ENCODE measurements at places on chromosomes 5 and 9.

- peak; percentile 42 for DNase-seq
Measured at GRCh38 chr5:62197697-62198096, 108.3 kb upstream of the KIF2A start.

GRCh38 chr5:14483504-14484157 is 98.0 kb upstream of the OTULINL start:
- no peak for DNase-seq

DNA sequence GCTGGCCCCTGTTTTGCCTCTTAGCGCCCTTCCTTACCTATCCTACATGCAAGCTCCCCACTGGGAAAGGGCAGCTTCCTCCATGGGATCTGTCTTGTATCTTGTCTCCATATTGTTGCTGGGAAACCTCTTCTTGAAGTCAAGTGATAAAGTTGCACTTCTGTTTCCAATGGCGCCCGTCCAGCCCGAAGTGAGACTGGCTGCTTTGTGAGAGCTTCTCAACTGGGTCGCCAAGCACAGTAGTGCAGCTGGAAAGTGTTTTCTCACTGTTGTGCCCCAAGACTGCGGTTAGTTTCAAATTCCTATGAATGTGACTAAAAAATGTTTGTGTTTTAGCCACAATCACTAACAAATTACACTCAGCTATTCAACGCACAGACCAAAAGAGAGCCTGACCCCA is 506.6 kb upstream of the MPDZ start:
- DNase-seq = no peak

- peak; percentile 98 for DNase-seq
Measured at GRCh38 chr5:174045470-174046025, at the start of gene NSG2. TSS of gene NSG2 (plus strand) at chr5:174045706. CDS start at chr5:174046756, 1,050 bp downstream.

- DNase-seq = no peak
Measured at GRCh38 chr9:133973791-133974630, 18.1 kb downstream of the VAV2 start.
